Amniotic stem cell (primary cell): ENCODE measurements at places on chromosomes 4 and X.

- no peak for DNase-seq
These were observed 55.2 kb downstream of the NEK1 start for GRCh38 chr4:169557061-169557636.

DNA sequence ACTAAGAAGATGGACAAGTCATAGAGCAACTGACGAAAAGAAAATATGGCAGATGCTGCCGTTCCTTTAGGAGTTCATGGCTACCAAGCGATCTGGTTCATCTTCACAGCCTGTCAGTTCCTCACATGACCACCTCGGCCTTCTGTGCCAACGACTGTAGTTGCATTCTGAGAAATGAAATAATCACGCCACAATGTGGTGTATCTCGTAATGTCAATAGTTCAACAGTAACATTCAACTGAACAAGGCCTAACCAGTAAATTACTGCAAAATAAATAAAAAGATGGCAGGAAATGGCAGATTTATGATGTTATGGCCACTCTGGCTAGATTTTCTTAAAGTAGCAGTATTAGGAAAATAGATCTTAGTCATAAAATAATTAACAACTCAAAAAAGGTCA, 4.4 kb downstream of the GPRIN3 start:
- no peak for DNase-seq

DNA sequence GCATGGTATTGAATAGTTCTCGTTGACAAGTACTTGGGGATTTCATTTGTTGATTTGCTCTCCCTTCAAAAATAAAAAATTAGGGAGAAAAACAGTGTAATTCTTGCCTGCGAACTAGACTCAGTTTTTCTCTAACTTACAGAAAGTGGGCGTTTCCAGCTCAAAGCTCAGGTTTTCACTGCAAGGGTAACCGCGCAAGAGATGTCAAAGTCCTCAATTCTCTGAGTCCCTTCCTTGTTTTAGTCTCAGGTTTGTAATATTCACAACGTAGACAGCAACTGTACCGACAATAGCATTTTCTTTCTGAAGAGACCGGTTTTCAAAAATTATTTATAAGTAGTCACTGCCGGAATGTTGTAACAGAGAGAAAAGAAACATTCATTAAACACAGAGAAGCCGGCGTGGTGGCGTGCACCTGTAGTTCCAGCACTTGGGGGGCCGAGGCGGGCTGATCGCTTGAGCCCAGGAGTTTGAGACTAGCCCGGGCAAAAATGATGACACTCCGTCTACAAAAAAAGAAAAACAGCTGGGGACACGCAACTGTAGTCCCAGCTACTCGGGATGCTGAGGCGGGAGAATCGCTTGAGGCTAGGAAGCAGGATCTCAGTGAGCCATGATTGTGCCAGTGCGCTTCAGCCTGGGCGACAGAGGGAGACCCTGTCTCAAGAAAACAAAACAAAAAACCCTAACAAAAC, 774 bp downstream of the ZCCHC4 start:
- DNase-seq = no peak

DNA sequence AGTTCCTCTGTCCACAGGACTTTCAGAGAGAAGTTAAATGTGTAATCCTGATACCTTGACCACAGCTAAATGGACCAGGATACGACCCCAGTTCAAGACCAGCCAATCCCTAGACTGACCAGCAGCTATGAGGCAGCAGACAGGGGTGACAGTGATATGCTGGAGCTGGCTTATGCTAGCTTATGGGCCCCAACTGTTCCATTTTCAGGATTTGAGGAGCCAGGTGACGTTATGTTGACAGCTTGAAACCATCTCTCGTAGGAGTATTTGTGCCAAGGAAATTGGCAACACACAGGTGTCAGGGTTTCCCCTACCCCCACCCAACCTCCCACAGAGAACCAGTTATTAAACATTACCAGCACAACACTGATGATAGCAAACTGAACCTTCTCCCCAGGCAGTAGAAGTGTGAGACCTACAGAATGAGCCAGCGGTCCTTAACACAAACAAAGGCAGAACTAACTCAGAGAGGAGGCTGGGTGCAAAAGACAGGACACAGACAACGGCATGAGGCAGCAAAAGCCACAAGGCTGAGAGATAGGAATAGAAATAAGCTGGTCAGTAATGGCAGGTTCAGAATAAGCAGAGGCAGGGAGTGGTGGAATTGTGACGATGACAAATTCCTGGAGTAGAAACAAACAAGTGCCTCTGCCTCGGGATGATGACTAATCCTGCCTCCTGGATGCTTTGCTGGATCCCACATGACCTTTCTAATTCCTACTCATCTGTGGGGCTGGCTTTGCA, 85.6 kb upstream of the CPEB2 start:
- peak; percentile 53 for DNase-seq

DNA sequence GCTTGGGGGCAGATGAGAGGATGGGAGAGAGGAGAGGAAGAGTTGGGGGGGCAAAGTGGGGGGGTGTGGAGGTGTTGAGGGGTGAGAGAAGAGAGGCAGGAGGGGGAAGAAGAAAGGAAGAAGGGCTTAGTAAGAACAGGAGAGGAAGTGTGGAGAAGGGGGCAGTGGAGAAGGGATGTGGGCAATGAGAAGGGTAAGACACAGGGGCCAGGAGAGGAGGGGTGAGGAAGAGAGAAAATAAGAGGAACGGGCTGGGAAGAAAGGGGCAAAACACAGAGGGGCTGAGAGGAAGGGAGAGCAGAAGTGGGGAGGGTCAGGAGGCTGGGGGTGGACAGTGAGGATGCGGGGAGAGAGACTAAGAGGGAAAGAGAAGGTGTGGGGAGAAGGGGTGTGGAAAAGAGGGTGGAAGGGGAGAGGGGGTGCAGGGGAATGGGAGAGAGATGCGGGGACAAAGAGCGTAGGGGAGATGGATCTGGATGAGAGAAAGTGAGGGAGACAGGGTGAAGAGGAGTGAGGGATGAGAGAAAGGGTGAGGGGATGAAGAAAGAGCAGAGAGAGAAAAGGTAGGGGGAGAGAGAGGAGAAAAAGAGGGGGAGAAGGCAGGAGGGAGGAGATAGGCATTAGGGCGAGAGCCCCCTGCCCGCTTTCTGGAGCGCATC, 12.9 kb downstream of the SH3KBP1 start:
- no peak for DNase-seq
